AML-193 (cell line): ENCODE measurements at places on chromosomes 2 and 18.

DNA sequence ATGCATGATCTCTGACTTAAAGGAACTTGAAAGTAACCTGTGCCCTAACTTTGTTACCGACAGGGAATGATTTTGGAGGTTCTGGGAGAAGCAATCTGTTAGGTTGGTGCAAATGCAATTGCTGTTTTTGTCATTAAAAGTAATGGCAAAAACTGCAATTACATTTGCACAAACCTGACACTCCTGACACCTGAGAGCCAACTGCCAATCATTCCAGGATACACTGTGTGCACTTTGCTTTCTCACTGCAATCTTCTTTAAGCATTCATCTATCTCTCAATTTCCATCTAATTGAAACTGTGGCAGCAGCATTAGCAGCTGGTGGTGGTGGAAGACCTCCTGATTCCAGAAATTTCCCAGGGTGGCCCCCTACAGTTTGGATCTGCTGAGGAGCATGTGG lies 87.6 kb upstream of the CYP1B1 start:
- DNase-seq, result no peak

GRCh38 chr18:35736696-35737095 lies 155.2 kb downstream of the GALNT1 start:
- DNase-seq, result no peak

GRCh38 chr2:70501728-70502127 lies 51.9 kb downstream of the TGFA start:
- DNase-seq, result no peak

DNA sequence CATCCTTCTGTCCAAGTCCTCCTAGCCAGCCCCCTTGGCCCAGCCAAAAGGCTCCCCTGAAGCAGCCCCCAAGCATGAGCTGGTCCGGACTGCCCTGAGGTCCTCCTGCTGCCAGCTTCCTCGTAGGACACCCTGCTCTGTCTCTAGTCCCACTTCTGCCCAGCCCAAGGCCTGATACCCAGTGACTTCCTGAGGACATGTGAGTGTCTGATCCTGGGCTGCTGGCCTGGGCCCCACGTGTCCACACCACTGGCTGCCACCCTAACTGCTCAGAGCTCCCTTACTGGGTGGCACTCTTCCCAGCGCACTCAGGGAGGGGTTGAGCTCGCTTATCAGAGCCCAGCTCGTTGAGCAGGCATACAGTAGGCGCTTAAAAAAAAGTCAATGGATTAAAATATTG lies 34.4 kb upstream of the PDIA6 start:
- DNase-seq, result no peak

DNA sequence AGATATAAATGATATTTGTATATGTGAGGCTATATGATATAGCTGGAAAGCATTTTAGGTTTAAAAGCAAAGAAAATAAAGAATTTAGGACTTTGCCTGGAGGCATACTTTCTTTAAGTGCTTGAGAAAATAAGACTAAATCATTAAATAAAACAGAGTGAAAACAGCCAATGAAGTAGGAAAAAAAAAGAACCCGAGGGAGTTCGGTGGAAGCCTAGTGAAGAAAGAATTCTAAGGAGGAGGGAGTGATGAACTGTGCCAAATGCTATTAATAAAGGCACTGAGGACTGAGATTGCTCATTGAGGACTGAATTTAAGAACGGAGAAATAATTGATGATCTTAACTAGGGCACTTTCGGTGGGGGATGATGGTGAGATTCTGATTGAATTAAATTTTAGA lies 573.5 kb downstream of the DSC3 start:
- DNase-seq, result no peak

DNA sequence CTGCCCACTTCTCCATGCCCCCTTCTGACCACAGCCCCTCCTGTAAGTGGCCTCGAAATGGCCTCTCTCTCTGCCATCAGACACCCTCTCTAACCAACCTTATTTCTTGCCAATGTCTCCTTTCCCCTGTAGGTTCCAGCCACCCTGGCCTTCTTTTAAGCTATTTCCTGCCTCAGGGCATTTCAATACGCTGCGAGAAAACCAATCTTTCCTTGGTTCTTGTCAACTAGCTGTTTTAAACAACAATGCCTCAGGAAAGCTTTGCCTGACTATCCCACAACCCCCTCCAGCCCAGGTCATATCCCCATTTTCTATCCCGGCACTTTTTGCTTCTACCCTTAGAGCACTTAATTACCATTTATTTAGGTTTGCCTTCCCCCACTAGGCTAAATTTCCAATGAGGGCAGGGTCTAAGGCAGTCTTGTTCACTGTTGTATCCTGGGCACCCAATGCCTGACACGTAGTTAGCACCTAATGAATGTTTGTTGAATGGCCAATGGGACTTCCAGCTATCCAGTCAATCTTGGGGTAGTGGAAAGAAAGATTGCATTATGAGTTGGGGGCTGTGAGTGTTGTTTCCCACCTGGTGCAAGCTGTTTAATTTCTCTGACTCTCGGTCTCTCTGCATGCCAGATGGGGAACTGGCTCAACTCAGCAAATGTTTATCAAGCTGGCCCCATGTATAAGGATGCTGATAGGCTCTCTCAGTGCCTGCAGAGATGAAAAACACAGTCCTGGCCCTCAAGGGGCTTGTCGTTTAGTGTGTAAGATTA lies 291.2 kb downstream of the SRBD1 start:
- DNase-seq, result no peak

GRCh38 chr2:212387146-212387545 lies 151.5 kb downstream of the ERBB4 start:
- no peak for DNase-seq

GRCh38 chr2:73156539-73157124 lies 43.9 kb upstream of the RAB11FIP5 start:
- DNase-seq, result peak; percentile 48

GRCh38 chr2:152049541-152049940 lies 49.3 kb downstream of the CACNB4 start:
- no peak for DNase-seq

GRCh38 chr2:8087480-8087840 lies 594.4 kb upstream of the ID2 start:
- DNase-seq, result no peak

- no peak for DNase-seq
Measured at GRCh38 chr18:74768096-74768495, 170.4 kb downstream of the ZNF407 start.

GRCh38 chr18:77622009-77622692 lies 372.5 kb downstream of the GALR1 start:
- DNase-seq, result no peak

GRCh38 chr2:237236188-237236587 lies 150.5 kb downstream of the COPS8 start:
- DNase-seq, result no peak

DNA sequence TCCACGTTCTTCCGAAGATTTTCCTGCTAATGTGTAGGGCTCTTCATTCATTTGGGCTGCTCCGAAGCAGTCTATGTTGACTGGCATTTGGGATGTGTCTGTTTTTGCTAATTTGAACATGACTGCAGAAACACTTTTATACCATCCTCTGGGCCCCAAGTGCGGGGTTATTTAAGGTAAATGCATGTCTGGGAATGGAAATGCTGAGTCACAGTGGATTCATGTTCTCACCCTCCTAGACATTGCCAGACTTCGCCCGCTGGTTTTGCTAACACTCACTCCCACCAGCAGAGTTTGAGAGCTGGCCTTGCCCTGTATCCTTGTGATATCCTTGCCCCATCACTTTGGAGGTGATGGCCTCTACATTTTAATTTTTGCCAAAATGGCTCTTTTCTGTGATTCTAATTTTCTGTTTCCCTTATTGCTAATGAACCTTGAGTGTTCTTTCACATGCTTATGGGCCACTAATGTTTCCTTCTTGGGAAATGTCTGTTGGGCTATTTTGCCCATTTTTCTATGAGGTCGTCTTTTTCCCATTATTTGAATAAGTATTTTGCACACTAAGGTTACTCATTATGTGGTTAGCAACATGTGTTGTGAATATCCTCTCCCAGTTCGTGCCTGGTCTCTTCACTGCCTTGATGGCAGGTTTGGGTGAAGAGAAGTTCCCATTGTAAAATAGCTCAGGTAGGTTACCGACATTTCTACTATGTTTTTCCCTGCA lies 204.1 kb downstream of the GLI2 start:
- DNase-seq, result no peak

DNA sequence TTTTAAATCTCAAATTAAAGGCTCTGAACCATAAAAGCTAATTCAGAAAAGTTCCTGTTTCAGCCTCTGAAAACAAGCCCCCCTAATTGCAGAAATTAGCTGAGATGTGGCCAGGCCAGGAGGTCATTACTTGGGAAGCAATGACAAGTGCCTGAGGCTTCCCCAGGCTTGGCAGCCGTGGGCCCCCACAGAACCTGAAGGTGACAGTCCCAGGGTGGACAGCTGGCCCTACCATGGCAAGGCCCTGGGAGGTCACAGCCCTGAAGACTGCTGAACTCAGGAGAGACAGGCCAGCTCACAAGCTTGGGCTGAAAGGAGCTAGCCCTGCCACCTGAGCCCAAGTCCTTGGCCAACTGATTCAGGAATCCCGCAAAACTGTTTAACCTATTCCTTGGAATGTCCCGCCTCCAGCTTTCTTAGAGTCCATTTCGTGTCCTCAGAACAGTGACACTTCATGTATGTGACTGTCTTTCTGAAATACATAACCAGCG lies 54.3 kb upstream of the PKDCC start:
- DNase-seq, result no peak

GRCh38 chr2:239378918-239379640 lies 21.7 kb downstream of the HDAC4 start:
- DNase-seq, result no peak

GRCh38 chr2:205188239-205189138 lies 493.8 kb upstream of the NRP2 start:
- no peak for DNase-seq

GRCh38 chr2:74876081-74876886 lies 42.4 kb downstream of the HK2 start:
- DNase-seq, result peak; percentile 67

GRCh38 chr2:288758-289361 lies 969 bp upstream of the ALKAL2 start:
- no peak for DNase-seq

DNA sequence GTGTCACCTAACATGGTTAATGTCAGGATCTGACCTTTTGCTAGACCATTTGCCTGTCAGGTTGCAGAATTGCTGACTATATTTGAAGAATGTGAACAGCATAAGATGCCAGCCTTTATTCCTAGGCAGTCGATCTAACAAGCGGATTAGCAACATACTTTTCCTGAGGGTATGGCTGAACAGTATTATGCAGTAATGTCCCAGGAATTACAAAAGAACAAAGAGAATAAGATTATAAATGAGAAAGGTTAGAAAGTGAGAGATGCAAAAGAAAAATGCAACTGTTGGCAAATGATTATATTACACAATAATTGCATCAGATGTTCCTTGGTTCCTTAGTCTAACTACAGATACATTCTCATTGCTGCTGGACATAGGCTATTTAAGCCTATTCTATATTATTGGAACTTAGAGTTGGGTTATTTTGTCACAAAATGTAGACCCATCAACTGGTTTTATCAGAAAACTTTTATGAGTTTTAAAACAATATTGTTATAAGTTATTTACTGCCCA lies 647.1 kb upstream of the CRIM1 start:
- no peak for DNase-seq

GRCh38 chr2:98771721-98772524 lies 41.0 kb upstream of the MGAT4A start:
- DNase-seq, result peak; percentile 59

DNA sequence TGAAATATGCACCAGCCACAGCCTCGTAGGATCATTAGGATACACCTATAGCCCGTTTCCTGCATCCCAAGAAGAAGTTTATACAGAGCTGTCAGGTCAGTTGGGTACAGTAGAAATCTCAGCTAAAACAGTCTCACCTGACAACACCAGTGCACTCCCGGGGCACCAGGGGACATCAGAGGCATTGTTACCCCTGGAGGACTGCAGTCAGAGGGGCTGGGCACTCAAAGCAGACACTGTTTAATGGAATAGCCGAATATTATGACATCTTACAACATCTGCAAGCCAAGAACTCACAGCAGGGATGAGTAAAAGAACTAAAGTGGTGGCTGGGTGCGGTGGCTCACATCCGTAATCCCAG lies 93.0 kb upstream of the ID2 start:
- DNase-seq, result no peak

- no peak for DNase-seq
Measured at GRCh38 chr18:52452427-52452826, 112.4 kb downstream of the DCC start.

GRCh38 chr2:230893841-230894781 lies 29.4 kb downstream of the ITM2C start:
- no peak for DNase-seq

GRCh38 chr18:78393086-78393862 lies 586.3 kb upstream of the SALL3 start:
- DNase-seq, result no peak

GRCh38 chr2:70641263-70641784 lies 87.7 kb upstream of the TGFA start:
- DNase-seq, result no peak

DNA sequence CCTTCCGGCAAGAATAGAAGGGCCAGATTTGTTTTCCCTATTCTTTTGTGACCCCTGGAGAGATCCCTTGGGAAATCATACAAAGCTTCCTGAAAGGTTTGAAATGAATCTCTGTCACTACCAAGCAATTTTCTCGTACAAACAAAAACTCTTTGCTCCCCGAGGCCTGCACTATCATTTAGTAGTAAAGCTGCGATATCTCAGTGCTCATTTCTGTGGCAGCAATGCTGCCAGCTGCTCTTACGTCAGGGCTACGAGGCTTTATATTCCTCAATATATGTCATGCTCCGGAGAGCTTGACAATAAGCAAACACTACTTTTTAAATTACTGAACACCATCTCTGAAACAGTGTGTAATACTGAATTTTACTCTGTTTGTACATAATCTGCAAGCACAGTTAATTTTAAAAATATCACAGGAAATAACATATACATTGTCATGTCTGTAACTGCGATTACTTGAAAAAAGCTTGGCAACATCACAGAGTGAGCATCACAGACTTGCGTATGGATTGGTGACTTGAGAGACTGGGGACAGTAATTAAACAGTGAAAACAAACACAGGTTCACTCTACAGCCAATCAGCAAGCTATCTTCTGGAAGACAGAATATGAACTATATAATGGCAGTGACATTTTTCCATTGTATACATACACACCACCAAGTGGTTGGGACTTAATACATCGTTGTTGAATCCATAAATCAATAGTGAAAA lies 403.3 kb upstream of the NETO1 start:
- DNase-seq, result no peak

DNA sequence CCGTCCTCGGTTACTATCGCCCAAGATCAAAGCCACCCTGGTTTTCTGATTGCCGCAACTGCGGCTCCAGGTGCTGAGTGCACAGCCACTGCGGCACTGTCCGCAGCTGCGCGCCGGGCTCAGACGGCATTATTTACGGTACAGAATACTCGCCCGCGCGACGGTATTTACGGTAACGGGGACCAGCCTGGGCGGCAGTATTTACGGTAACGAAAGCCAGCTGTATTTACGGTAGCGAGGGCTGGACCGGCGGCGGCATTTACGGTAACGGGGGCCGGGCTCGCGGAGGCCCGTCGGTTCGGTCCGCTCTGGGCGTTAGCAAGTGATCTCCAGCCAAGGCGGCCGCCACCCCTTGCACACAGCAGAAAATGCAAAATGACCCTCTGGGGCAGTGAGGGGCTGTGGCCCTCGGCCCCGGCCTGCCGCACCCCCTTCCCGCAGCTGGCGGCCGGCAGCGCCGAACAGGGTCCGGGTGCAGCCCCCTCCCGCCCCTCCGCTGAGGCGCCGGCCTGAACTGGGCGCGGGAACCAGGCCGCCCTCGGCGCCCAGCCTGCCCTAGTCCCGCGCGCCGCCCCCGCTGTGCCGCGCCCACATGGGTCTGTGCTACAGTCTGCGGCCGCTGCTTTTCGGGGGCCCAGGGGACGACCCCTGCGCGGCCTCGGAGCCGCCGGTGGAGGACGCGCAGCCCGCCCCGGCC lies at the start of gene GNAL:
GNAL (plus strand) TSS at position 293 of the 697 bp plus-strand sequence; CDS start at position 593, 300 bp downstream.
- DNase-seq, result no peak
